ENCODE measurements at places on chromosomes 6 and 20.

- no peak for DNase-seq
Observed at GRCh38 chr6:110486756-110487155, 10.3 kb upstream of the SLC22A16 start.

DNA sequence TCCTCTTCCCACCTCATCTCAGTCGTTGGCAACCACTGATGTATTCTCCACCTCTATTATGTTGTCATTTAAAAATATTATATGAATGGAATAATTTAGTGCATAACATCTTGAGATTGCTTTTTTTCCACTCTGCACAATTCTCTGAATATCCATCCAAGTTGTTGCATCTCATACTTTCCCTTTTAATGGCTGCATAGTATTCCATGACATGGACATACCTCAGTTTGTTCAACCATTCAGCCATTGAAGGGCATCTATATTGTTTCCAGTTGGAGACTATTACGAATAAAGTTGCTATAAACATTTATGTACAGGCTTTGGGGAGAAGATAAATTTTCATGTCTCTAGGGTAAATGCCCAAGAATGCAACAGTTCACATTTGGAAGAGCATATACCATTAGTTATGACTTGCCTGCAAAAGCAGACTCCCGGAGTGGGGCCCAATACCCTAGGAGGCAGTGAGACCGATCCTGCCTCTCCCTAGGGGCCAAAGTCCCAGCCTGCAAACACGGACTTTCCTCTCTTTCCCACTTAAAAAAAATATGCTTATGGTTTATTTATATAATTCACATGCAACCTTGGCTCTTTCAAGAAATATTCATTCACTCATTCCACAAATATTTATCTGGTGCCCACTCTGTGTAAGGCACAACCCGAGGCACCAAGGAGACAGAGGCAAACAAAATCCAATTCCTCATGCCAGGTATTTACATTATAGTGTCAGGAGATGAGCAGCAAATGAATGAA, 227.0 kb upstream of the PMEPA1 start:
- DNase-seq: no peak

GRCh38 chr6:127111526-127111925, 6.9 kb upstream of the RSPO3 start:
- DNase-seq: no peak

- no peak for DNase-seq
Observed at GRCh38 chr20:41168281-41169161, 31.2 kb downstream of the PLCG1 start.

- DNase-seq: no peak
Observed at GRCh38 chr6:42440027-42440426, 11.7 kb downstream of the TRERF1 start.

DNA sequence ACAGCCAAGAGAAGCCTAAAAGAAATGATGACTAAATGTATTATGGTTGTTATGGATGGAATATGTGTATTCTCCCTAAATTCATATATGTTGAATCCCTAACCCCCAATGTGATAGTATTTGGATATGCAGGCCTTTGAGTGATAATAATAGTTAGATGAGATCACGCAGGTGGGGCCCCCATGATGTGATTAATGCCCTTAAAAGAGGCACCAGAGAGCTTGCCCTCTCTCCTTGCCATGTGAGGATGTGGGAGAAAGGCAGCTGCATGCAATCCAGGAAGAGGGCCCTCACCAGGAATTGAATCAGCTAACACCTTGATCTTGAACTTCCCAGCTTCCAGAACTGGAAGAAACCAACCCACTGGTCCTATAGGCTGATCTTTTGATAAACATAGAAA, 190.6 kb upstream of the TCF21 start:
- peak; percentile 68 for DNase-seq

DNA sequence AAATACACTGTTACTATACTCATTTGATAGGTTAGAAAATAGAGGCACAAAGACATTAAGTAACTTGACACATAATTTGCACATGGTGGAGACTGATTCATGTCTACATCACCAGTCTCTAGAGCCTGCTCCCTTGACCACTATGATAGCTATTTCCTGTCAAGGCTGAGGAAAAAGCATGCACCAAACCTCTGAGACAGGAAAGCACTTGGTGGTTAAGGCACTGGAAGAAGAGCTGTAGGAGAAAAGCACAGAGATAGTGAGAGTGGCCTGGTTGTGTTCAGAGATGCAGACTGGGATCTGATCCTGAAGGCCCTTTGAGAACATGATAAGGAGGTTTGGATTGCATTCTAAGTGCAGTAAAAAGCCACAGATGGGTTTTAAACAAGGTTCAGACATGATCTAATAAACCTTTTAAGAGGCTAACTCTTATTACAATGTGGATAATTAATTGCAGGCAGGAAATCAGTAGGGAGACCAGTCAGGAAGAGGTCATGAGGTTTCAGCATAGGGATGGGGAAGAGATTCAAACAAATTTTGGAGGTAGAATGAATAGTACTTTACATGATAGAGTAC, 168.9 kb downstream of the PHF3 start:
- no peak for DNase-seq

DNA sequence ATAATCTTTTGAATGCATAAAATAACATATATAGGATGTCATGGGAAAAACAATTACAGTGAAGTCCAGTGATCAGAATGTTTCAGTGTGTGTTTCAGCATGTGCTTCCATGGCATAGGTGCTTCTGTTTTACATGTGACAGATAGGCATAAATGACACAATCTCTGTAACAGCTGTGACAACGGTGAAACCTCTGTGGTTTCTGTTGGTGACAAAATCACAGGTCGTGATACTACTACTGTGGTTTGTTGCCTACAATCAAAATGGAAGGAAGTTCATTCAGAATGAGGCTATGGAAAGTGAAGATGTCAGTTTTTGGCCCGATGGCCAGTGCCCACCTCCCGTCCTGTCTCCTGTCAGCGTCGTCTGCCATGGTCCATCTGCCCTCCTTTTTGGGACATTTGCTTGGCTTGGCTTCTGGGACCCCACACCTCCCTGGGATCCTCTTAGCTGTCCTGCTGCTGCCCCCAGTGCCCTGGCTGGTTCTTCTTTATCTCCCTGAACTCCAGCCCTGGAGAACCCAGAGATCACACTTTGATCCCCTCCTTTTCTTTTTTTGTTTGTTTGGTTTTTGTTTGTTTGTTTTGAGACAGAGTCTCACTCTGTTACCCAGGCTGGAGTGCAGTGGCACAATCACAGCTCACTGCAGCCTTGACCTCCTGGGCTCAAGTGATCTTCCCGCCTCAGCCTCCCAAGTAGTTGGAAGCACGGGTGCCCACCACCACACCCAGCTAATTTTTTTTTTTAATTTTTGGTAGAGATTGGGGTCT, 79.3 kb upstream of the NAA20 start:
- DNase-seq: no peak

- no peak for DNase-seq
Observed at GRCh38 chr6:19668710-19669109, 168.5 kb upstream of the ID4 start.

DNA sequence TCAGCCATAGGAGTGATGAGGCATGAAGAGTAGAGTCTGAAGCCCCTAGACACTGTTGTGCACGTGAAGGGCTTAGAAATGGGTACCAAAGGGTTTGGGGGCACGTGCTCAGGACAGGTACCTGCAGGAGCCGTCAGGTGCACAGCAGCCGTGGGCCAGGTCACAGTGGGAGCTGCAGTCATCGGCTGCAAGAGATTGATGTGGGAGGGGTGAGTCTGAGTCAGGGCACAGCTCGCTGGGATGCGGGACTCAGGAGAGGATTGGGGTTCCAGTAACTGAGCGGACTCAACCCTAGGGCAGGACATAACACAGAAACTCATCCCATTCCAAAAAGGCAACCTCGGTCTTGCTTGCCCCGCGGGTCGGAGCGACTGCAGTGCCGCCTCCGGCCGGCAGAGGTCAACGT, 1.1 kb downstream of the DLK2 start:
- DNase-seq: peak; percentile 28

- DNase-seq: no peak
Observed at GRCh38 chr6:48713612-48714011, 602.6 kb upstream of the PTCHD4 start.

- DNase-seq: no peak
Observed at GRCh38 chr6:85672050-85672449, 29.4 kb upstream of the SYNCRIP start.

GRCh38 chr6:40956936-40957335, 82.1 kb downstream of the UNC5CL start:
- DNase-seq: no peak

DNA sequence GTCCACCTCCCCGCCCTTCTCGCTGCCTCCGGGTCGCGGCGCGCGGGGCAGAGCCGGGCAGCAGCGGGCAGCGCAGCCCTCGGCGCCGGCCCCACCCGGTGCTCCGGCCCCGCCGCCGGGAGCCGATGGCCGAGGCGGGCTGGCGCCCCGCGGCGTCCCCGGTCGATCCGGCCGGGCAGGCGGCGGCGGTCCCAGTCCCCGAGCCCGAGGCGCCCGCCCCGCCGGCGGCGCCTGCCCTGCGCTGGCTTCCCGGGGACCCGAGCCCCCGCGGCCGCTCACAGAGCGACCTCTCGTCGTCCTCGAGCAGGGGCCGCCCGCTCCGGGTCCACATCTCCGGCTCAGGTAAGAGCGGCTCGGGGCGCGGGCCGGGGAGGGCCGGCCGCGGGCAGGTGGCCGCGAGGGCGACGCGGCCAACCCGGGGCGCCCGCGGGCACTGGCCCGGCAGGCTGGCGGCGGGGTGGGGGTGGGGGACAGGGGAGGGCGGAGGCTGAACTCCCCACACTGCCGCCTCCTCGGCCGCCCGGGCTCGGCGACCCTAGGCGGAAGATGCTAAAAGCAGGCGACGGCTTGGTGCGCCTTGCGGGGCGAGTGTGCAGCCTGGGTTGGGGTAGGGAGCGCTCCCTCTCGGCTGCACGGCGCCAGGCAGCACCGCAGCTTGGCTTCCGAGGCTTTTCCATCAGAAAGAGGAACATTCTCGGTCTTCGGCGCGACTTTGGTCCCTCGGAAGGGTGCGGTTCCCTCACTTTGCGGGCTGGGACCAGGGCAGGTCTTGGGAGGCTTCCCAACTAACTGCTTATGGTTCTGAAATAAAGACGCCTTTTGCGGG, 25.6 kb upstream of the FUCA2 start:
- peak; percentile 64 for DNase-seq

DNA sequence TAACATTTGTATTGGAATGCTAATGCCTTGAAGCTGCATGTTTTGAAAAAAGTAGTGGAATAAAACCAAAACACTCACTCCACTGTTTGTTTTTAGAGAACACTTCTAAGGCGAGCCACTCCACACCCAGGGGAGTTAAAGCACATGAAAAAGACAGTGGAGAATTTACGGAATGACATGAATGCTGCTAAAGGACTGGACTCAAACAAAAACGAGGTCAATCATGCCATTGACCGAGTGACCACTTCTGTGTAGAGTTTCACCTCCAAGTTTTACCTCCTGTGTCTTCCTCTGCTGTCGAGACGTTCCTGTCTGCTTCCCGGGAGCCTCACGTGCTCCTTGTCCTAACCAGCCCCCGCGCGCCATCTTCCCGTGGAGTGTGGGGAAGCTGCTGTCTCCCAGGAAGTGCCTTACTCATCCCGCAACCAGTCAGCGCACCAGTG, 127.8 kb downstream of the LRRC1 start:
- DNase-seq: no peak

- no peak for DNase-seq
Observed at GRCh38 chr6:14656078-14656521, 538.5 kb downstream of the CD83 start.

DNA sequence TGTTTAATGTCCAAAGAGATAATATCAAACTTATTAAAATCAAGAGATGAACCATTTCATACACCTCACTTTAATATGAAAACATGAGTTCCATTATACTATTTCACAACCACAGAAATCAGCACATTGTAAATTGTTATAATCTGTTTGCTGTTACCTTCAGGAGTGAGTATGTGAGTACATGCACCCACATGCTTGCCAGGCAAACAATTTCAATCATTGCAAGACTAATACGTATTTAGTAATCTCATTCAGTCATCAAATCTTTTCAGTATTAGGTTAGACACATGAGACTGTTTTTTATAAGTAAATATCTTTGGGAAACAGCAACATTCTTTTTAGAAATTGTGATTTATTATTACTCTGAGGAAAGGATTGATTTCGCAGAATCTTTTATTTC, 9.3 kb upstream of the EPM2A start:
- DNase-seq: no peak

GRCh38 chr6:118810420-118811027, 83.4 kb upstream of the ASF1A start:
- no peak for DNase-seq

GRCh38 chr6:38175786-38176185, 356.3 kb downstream of the ZFAND3 start:
- DNase-seq: no peak

DNA sequence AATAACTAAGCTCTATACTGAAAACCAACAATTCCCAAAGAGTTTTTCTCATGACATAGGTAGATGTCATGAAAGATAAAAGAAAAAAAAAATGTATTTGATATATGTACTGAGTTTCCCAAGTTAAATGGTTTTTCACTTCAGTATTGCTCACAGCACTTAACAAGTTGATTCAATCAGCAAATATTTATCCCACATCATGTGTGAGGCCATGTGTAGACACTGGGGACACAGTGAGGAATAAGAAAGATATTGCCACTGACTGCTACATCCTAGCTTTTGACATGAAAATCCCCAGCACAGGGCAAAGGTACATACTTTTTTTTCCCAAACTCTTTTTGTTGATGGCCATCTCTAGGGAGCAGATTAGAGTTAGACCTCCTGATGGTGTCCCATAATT, 25.3 kb downstream of the SPTLC3 start:
- DNase-seq: no peak

DNA sequence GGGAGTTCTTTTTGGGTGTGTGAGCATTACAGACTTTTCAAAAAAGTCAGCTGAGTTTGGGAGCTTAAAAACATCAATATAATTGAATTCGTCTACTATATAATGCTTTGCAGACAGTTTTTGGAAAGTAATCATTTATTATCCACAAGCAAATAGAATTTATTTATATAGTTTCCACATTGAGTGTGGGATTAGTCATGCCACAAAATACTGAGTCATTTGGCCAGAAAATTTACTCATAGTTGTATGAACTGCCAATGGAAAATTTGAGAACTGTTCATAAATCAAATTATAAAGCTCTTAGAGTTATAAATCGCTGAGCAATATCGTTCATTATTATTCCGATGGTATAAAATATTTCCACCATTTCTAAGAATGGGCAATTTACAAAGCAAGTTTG, 5.0 kb downstream of the BEND6 start:
- no peak for DNase-seq

DNA sequence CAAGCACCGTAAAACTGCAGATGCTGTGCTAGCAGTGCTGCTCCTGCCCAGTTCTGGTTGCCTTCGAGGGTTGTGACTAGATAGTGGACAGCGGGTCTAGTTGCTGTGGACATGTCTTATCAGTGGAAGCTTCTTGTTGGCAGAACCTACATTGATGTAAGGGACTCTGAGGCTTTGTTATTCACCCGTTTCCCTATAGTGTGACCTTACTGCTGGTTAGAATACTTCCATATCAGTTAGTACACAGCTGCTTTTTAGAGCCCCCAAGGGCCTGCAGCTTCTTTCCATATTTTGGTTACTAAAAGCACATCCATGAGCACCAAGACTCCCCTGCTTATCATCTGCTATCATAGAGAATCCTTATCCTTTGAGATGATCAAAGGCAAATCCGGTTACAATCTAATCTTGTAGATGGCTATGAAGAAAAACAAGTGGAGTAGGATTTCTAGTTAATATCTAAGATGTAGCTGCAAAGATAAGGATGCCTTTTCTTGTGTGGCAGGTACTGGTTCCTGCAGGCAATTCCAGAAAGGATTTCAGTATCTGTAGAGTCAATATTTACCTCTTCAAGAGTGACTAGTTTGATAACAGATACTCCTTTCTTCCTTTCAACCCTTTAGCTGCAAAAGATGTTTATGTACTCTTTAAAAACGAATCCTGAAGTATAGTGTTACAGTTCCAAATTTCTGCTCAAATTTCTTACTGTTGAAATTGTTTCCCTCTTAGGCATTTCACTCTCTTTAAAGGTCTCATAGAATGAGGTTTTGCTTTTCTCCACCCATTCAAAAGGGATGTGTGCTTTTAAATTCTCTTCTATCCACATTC, 163.6 kb downstream of the JARID2 start:
- DNase-seq: no peak
